ENCODE measurements at places on chromosomes 5 and 9.

DNA sequence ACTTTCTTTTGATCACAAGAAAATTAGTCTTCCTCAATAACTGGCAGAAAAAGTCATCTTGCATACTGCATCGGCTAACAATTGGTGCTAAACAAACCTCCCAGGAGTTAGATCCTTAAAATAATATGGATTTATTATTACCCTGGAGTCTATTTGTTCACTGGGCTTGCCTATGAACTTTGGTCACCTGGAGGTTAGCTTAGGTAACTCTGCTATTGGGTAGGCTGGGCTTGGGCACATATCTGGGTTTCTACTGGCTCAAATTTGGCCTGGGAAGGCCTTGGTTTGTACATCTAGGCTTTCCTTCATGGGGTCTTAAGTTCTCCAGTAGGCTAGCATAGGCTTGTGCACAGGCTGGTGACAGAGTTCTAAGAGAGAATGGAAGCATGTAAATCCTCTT, 279.9 kb downstream of the RASEF start:
- DNase-seq: no peak

GRCh38 chr9:27440888-27441740, 83.0 kb upstream of the IFNK start:
- no peak for DNase-seq

GRCh38 chr5:163089230-163089629, 348.2 kb upstream of the CCNG1 start:
- DNase-seq: no peak

- DNase-seq: no peak
Measured at GRCh38 chr5:55625589-55625909, 86.6 kb downstream of the SLC38A9 start.

DNA sequence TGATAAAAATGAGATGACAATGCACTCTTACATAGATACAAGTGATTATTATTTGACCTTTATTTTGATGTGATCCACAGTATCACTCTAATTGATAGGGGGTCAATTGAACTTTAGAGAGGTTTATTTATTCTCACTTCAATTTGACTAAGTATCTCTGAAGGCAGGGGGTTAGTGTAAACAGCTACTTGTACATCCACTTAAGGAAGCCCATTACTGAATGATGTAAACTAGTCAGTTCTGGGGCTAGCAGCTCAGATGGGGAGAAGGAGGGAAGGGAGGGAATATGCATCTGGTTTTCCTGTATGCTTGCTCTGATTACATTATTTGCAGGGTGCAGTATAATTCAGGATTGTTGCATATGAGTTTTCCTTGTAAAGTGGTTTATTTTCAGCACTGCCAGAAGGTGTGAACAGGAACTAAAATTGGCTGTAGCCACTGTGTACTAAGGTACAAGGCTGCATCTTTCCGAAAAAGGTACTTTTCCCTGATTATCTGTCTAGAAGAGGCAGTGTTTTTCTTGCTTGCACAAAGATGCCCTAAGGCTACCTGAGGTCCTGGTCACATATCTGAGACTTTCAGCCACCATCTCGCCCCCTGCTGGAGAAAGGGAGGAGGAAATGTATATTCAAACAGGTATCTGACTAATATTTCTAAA, 51.2 kb downstream of the MRPS27 start:
- DNase-seq: no peak

GRCh38 chr9:84153885-84154284, 173.3 kb downstream of the RMI1 start:
- no peak for DNase-seq

DNA sequence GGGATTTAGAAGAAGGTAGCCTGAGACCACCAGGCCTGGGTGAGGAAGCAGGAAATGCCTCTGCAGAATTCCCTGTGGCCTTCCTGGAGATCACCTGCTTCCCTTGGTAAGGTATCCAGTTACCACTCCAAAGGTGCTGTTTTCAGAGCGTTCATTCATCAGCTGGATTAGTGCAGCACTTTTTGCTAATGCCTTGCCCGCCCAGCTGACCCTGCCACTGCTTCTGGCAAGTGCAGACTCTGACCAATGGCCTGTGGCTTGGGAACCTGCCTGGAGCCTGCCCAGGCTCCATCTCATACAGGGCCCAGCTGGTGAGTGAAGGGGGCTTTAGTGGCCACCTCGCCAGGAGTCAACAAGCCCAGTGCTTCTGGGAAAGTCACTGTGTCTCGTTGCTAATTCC, 48.6 kb downstream of the FOXI1 start:
- DNase-seq: no peak

GRCh38 chr9:89779405-89780203, 174.8 kb downstream of the GADD45G start:
- DNase-seq: no peak

DNA sequence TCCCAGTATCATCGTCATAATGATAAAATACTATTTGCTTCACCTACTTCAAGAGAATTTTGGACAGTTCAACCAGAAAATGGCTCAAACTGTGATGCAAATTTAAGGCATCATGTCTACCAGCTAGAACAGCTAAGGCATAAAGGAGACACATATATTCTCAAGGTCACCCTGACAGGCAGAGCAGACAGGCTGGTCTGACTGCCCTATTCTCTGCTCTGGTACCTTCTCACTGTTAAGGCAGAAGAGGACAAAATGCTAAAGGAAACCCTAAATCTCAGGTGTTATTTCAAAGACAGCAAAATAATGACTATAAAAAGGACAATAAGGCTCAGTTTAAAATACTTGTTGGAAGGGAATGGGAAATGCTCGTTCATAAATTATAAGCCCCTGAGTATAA, 87.2 kb downstream of the MRPS27 start:
- DNase-seq: no peak

DNA sequence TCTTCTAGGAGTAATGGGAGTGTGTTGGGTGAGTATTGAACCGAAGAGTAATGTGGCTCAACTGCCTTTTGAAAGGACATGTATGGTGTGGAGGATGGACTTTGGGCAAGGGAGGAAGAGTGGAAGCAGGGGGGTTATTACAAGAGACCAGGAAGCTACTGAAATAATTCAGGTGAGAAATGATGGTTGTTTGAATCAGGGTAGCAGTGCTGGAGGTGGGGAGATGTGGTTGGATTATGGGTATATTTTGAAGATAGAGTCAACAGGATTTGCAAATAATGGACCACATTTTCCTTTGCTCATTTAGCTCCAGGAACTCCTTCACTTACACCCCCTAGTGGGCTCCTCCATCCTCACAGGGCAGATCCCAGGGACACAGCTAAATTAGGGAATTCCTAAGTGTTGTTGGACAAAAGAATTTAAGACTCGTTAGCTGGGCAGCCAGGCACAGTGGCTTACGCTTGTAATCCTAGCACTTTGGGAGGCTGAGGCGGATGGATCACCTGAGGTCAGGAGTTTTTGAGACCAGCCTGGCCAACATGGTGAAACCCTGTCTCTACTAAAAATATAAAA, 1.2 kb upstream of the SLC4A9 start:
- DNase-seq: no peak

DNA sequence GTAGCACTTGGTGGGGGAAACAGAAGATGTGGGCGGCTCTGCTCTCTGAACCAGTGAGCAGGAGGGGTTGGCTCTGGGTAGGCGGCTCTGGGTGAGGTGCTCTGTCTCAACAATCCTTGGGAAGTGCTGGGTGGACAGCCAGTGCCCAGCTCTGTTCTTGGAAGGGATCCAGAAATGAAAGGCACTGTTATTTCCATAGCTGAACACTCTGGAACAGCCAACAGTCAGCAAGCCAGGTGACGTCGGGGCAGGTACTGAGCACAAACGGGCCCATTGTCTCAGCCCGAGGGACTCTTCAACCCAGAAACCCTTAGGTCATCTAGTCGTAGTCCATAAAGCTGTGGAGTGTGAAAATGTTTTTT, 36.3 kb downstream of the OLFM1 start:
- no peak for DNase-seq

- no peak for DNase-seq
Measured at GRCh38 chr9:71090896-71091295, 30.5 kb downstream of the TRPM3 start.

DNA sequence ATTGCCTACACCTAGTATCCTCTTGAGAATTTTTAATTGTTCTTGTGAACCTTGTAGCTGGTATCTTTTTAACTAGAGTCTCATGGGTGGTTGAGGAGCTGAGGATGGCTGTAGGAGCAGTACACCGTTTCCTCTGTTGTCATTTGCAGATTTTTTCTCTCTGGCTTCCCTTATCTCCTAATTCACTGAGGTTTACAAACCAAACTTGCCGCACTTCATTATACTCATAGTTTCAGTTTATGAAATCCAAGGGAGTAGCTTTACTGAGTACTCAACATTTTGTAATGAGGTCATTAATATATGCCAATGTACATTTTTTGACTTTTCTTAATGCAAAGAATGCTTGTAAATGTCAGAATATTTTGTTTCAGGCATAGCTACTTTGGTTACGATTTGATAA, 154.2 kb downstream of the CCDC171 start:
- DNase-seq: no peak

GRCh38 chr9:136021872-136022681, 60.9 kb upstream of the UBAC1 start:
- DNase-seq: no peak

DNA sequence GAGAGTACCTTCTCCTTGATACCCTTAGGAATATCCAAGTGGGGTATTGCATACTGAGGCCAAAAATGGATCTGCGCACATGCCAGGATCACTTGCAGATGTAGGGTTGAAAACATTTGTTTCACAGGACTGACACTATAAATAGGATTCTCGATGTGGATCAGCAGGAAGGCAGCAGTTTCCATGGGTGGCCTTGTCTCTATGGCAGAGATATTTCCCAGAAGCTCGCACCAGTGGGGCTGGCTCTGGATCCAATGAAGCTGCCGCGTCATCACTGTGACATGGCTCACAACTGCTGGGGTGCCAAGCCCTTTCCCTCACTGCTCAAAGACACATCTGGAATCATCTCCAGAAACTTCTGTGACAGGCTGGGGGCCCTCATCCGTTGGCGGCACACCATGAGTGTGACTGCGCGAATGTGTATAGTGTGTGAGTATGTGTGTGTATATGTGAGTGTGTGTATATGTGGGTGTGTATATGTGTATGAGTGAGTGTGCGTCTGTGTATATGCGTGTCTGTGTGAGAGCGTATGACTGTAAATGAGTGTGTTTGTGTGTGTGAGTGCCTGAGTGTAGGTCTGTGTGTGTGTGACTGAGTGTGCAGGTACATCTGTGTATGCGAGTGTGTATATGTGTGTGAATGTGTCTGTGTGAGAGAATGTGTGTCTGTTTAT, 182.5 kb downstream of the GAS1 start:
- DNase-seq: no peak

- DNase-seq: no peak
Measured at GRCh38 chr9:98860871-98861293, 53.4 kb downstream of the GALNT12 start.

DNA sequence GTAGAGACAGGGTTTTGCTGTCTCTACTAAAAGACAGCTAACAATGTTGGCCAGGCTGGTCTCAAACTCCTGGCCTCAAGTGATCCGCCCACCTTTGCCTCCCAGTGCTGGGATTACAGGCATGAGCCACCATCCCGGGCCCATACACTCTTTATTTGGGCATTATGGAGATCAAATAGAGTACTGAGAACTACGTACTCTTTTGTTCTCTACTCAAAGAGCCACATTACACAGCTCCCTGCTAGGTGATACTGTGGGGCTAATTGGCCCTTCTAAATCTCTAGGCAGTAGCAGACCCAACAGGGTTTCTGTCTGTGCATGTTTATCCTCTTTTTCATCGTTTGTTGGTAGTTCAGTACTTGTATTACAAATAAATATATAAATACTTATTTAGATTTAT, 16.1 kb downstream of the CKMT2 start:
- DNase-seq: no peak

- DNase-seq: no peak
Measured at GRCh38 chr9:20985851-20986600, 45.4 kb downstream of the HACD4 start.

GRCh38 chr5:159533197-159533596, 202.9 kb upstream of the IL12B start:
- no peak for DNase-seq

DNA sequence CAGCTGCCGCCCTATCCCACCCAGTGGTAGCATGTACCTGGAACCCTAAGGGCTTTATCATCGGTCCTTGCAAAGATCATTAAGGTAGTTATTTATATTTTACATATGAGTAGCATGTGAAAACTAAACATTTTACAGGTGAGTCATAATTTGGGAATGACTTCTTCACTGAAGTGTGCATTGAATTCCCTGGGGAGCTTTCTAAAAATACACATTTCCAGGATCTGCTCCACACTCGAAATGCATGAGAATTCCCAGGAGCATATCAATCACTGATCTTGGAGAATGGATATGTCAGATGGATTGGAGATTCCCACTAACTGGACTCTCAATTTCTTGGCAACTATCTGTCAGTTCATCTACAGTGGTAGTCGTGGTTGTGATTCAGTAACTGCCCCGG, 717.5 kb downstream of the IRX1 start:
- DNase-seq: no peak

GRCh38 chr9:35862328-35862727, 7.9 kb downstream of the OR13J1 start:
- DNase-seq: no peak

DNA sequence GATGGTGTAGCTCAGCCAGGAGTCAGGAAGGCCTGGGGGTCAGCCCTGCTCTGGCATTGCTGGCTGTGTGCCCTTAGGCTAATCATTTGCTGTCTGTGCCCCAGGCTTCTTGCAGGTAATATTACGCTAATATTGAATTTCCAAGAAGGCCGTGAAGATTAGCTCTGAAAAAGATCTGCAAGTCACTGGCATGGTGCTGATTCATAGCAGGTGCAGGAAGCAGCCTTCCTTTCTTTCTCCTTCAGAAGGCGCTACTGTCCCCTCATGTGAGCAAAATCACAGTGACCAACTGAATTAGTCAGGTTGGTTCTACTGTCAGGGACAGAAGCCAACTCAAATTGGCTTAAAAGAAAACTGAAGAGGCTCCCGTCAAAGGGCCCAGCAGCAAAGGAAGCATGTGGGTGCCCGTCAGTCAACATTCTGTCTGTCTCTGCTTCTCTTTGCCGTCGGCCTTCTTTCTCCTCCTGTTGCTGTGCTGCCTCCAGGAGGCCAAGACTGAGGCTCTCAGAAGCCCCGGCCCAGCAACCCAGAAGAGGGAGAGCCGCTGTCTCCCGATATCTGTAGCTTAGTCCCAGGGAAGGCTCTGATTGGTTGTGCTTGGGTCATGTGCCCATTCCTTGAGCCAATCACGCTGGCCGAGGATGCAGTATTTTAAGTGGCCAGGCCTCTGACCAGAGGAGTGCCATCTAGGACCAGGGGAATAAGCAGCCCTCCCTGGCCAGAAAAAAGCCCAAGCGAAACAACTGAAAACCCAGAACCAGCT, 67.8 kb upstream of the NEURL1B start:
- DNase-seq: no peak

- DNase-seq: no peak
Measured at GRCh38 chr9:127360829-127361228, 36.1 kb upstream of the SLC2A8 start.

- DNase-seq: no peak
Measured at GRCh38 chr9:370086-370485, 155.4 kb downstream of the DOCK8 start.
